ENCODE measurements at places on chromosomes 12 and 14.

DNA sequence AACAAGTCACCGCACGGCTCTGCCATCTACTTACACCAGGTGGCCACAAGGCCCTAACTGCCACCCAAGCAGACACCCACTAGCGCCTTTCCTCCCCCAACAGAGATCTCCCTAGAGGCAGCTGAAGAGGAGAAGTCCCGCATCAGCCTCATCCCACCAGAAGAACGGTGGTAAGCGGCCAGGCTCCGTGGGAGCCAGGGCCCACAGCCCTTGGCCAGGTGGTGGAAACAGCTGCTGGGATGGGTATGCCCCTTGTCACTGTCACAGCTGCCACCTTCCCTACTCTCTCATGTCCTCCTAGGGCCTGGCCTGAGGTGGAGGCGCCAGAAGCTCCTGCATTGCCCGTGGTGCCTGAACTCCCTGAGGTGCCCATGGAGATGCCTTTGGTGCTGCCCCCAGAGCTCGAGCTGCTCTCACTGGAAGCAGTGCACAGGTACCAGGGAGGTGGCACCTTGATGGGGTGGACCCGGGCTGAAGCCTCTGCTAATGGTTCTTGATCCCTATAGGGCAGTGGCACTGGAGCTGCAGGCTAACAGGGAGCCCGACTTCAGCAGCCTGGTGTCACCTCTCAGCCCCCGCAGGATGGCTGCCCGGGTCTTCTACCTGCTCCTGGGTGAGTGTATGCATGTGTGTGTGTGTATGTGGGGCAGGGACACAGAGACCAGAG is 7.5 kb downstream of the REC8 start:
- DNase-seq, result no peak

DNA sequence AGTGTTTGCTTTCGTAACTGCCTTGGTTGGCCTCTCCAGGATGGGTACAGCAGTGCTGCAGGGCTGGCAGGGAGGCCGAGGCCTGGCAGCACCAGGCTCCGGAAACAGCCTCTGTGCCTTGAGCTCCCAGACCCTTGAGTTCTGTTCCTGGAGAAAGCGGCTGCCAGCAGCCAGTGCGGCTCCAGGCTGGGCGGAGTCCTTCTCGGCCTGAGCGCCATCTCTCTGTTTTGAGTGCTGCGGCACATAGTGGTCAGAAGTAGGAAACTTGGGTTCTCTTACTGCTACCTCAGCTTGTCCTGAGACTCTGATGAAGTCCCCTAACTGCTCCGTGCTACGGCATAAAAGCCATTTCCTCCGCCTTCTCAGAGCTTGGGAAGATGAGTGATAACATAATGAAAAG is 65.9 kb downstream of the KCNA1 start:
- DNase-seq, result peak; percentile 48

- DNase-seq, result no peak
These were observed 3.7 kb upstream of the CLBA1 start for GRCh38 chr14:104981699-104982541.

GRCh38 chr12:16329594-16329993 is 17.9 kb upstream of the MGST1 start:
- DNase-seq, result no peak

DNA sequence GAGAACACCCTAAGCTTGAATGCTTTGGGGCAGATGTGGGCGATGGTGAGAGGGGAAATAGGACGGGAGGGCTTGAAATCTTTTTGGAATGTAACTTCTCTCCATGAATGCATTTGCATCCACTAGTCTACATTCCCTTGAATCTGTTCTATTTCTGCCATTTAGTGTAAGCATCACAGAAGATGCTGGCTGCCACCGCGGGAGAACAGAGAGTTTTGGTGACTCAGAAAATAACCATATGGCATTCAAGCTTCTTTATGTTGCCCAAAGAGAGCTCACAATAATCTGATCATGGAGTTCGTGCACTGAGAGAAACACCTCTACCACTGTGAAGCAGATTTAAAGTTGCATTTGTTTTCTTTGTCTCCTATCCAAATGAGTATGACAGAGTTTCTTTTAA is 52.6 kb upstream of the OTX2 start:
- DNase-seq, result no peak

DNA sequence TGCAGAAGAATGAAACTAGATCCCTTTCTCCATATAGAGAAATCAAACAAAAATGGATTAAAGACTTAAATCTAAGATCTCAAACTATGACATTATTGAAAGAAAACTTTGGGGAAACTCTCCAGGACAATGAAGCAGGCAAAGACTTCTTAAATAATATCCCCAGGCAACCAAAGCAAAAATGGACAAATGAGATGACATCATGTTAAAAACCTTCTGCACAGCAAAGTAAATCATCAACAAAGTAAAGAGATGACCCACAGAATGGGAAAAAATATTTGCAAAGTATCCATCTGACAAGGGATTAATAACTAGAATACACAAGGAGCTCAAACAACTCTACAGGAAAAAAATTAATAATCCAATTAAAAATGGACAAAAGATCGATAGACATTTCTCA is 101.0 kb downstream of the RALGAPA1 start:
- DNase-seq, result no peak

GRCh38 chr12:65510584-65511050 is 232.1 kb downstream of the MSRB3 start:
- no peak for DNase-seq

DNA sequence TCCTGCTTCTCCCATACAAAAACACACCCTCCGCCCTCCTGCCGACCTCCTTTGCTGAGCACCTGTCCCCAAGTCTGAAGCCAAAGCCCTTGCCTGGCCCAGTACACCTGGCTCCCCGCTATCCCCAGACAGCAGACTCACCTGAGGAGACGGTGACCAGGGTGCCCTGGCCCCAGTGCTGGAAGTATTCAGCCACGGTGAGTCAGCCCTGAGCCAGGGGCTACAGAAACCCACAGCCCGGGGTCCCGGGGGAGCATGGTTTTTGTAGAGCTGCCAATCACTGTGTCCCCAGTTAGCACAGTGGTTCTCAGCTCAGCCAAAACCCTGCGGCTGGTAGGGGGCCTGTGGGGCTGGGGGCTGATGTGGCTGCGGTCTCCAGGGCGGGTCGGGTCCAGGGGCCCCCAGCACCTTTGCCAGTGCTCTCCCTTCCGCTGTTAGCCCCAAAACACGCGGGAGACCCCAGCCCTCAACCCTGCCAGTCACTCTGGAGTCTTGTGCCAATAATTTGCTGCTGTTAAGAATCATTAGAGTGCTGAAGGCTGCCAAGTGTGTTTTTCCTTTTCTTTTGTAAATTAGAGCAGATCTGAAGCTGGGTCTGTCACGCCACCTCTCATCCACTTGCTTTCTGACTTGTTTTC is 339.0 kb downstream of the TMEM121 start:
- DNase-seq, result no peak

All from HT1080 (cell line).